Stimulated activated CD4-positive, alpha-beta T cell treated with anti-CD3 and anti-CD28 coated beads, Interleukin-15, amount 100 ng/mL, for 1 hour (primary cell): ENCODE measurements at places on chromosomes 7 and 10.

DNA sequence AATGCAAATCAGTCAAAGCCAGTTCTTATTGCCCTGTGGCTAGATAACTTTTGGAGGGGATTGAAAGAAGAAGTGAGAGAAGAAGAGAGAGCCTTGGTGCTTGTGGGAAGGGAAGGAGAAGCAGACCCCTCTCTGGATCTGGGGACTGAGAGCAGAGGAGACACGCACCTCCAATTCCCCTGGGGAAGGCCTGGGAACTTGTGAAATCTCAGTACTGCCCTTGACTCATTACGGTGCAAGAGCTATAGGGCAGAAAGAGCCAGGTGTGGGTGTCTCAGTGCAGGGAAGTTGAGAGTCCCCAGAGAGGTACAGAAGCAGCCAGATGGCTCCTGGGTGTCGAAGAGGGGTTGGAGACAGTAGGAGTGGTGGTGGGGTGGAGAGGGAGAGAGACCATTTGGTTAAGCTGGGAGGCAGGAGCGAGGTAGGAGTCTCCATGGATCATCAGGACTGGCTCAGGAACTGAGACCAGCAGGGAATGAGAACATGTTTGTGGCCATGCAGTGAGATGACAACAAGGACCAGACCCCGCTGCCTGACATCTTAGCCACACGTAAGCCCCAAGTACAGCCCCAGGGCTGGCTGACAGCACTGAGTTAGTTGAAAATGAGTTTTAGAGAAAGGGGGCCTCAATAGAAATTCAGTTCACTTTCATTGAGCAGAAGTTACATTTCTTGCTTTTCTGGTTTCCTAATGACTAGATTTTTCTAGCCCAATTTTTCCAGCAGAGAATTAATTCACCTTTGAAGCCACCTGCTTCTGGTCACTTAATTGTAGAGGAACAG is 238.2 kb downstream of the BUB3 start:
- no peak for DNase-seq

GRCh38 chr7:41256186-41256945 is 446.5 kb downstream of the INHBA start:
- DNase-seq = no peak

- no peak for DNase-seq
Observed at GRCh38 chr10:78817361-78817760, 251.4 kb upstream of the ZMIZ1 start.

DNA sequence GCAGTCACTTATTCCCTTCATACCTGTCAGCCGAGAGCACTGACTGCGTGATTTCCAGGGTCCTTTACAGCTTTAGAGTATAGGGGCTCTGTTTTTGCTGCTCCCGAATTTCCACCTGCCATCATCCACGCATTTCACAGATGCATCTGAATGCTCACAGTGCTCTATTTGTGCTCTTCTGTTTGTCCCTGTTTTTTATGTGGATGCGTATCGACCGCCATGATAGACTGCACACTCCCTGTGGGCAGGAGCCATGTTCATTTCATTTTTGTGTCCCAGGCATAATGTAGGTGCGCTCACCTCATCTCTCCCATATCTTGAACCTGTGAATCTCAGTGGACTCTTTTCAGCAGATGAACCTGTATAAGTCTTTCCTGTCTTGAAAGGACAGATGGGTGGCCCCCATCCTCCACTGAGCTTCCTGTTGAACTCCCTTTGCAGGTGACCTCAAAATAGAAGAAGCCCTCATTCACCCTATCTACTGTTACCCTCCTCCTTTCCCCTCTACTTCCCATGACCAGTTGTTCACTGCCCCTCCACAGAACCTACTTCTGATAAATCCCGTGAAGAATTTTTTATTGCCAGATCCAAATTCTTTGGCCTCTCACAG is 228.4 kb downstream of the CELF2 start:
- DNase-seq = no peak

DNA sequence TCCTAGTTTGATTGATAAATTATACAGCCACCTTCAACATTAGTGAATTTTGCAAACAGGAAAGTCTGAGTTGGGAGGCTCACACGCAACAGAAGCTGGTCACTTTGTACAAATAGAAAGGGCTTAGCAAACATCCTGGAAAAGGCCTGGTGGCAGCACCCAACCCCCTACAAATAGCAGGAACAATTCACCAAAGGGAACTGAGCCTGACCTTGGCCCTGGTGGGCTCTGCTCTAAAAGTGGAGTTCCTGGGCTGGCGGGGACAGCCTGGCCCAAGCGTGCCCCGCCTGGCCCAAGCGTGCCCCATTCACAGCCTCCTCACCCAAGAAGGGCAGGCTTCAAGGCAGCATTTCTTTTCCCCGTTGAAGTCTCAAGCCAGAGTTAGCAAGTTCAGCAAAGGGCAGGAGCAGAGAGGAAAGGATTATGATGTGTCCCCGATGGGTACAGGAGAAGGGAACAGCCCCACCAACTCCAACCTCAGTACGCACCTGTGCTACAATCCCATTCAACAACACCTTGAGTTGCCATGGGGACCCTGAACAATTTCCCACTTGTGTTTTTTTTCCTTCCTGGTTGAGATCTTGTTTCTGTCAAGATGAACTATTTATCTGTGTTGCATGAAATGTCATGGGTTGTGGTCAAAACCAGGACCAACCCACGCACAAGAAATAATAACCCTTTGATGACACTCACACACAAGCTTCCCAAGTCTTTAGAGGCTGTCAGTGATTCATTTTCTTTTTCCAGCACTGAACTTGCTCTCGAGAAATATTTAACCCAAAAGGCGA is 43.4 kb downstream of the RGS10 start:
- no peak for DNase-seq

DNA sequence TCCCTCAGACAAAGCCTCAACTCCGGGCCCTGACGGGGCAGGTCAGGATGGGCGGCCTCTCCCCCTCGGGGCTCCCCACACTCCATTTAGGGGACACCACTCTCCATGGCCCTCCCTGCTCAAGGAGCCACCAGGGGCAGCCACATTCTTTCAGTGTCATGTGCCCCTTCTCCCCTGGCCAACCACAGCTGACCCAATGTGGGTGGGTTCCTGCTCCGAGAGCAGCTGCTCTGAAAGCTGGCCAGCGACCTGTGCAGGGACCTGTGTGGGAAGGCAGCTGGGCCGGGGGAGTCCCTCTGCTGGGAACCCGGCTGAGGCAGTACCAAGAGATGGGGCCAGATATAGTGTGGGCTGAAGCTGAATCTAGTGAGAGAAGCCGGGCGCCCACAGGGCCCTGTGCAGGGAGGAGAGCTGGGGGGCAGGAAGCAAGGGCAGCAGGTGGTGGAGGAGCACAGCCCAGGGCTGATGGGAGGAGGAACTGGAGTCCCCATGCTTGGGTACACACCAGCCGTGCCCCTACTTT is 40.6 kb upstream of the NPFFR1 start:
- DNase-seq = no peak

- no peak for DNase-seq
Observed at GRCh38 chr10:102960157-102960556, 42.1 kb downstream of the CNNM2 start.

DNA sequence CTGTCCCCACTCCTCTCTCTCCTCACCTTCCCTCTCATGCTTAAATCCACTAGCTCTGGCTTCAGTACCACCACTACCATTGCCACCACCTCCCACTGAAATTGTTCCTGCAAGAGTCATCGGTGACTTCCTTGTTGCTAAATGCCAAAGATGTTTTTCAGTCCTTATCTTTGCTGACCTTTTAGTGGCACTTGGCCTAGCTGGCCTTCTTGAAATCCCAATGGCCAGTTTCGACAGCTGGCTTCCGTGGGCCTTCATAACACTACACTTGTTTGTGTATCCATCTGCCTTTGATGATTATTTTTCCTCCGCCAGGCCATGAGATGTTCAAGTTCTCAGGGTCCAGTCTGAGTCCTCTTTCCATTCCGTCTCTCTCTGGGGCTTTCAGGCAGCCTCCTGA is 118.2 kb upstream of the NANOS1 start:
- DNase-seq = no peak

- no peak for DNase-seq
Observed at GRCh38 chr7:40709062-40709964, 574.5 kb downstream of the SUGCT start.

- no peak for DNase-seq
Observed at GRCh38 chr10:119325131-119325530, 117.8 kb downstream of the GRK5 start.

GRCh38 chr10:26221541-26221940 is 5.0 kb downstream of the GAD2 start:
- no peak for DNase-seq

DNA sequence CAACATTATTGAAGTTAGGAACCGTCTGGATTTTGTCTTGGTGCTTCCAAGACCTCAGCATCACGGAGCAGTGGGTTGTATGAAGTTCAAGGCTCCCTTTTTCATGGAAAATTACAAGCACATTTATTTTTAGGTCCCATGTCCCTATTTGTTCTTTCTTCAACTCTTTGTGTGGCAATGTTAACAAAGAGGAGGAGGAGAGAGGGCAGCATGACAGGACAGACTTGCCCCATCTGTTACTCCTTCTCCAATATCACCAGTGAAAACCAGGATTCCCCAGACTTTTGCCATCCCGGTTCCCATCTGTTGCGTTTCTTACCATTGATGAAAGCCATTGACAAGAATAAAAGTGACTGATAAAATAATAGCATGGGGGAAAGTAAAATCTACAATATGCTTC is 28.6 kb downstream of the EEPD1 start:
- no peak for DNase-seq

GRCh38 chr7:69189406-69189805 is 408.9 kb upstream of the AUTS2 start:
- DNase-seq = no peak

DNA sequence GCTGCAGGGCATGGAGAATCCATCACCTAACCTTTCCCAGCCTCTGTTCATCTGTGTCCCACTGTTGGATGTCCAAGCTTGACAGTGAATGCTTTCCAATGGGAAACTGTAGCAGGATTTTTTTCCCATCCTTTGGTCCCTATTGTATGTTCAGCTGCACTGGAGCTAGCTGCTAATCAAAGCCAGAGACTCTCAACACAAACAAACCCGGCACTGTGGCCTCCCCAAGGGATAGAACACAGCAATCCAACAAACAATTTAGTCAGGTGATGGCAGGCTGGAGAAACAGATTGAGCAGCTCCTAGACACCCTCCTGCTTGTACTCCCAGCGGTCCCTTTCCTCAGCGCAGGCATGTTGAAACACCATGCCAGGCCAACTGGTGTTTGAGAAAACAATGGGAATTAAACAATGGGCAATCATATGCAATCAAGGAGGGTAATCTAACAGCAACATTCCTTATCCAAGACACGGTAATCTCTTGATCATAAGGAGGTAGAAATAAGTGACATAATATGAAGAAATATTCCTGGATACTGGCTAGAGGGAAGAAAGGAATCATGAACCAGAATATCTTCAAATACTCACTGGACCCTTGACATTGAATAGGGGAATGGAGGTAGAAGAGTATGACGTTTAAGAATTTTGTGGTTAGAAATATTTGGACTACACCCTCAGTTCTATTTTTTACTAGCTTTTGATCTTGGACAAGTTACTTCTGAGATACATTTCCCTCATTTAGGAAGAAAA is 15.0 kb downstream of the PTN start:
- DNase-seq = no peak

DNA sequence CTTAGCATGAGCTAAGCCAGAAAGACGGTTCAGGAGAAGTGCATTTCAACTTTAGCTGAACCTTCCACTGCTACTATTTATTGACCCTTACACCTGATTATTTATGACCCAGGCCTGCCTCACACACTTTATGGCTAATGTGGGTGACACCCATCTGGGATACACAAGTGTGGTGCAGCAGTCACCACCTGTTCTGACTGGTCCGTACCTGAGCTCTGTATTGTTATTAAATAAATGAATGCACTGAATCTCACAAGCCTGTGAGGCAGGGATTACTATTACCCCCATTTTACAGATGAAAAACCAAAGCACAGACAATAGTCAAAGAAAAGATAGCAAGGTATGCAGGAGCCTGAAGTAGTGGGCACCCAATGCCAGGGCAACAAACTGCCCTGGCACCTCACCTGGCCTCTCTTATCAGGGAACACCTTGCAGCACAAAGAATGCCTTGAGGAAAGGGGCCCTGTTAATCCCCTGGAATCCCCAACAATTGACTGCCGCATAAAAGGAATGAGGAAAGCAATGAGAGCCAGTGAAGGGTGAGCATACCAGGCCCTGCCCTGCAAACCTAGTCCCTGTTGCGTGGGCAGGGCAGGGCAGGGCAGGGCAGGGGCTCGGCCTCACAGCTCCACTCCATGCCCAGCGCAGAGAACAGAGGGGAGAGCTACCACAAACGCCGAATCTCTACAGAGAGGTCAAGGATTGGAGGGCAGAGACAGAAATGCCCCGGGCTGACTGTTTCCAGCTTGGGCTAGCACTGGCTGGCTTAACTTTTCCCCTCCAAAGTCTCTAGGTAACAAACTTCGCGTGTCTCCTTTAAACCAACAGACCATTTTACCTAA is 1.3 kb downstream of the ANXA11 start:
- no peak for DNase-seq

DNA sequence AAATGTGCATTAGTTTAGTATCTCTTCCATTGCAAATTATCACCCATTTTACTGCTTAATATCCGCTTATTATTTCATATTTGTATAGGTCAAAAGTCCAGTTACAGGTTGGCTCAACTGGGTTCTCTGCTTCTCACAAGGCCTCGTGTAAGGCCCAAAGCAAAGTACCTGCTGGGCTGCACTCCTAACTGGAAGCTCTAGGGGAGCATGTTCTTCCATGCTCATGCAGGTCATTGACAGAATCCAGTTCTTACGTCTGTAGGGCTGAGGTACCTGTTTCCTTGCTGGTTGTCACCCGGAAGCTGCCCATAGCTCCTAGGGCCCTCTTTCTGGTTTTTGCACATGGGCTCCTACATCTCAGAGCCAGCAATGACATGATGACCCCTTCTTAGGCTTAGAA is 79.6 kb downstream of the RAPGEF5 start:
- no peak for DNase-seq

GRCh38 chr7:83738291-83738835 is 89.4 kb upstream of the SEMA3E start:
- DNase-seq = no peak
